Naive thymus-derived CD8-positive, alpha-beta T cell (primary cell): ENCODE measurements at places on chromosomes 4 and X. TPM values are rescaled to one million over a fixed set of nuclear protein-coding genes. Genes with fewer than 3 reads are reported as not detected.

SORCS2 gene
- not detected for total RNA-seq

TRPC5OS gene
- total RNA-seq: not detected

STK32B gene
- total RNA-seq: not detected

GRCh38 chrX:25941559-25942250, 196.4 kb upstream of the MAGEB18 start:
- H3K36me3 ChIP-seq: no peaks in the 10 kb centered on the region
- H3K4me1 ChIP-seq: no peaks in the 10 kb centered on the region
- no peaks in the 10 kb centered on the region for H3K27me3 ChIP-seq
- no peak overlapping the region for H3K4me3 ChIP-seq
- no peak overlapping the region for H3K27ac ChIP-seq
- no peak for DNase-seq

- H3K36me3 ChIP-seq: no peaks in the 10 kb centered on the region
- no peak overlapping the region for H3K4me3 ChIP-seq
- no peaks in the 10 kb centered on the region for H3K27me3 ChIP-seq
- H3K4me1 ChIP-seq: no peaks in the 10 kb centered on the region
- H3K27ac ChIP-seq: no peak overlapping the region
- DNase-seq: no peak
These were observed 39.3 kb downstream of the TASL start for GRCh38 chrX:30538271-30538670.

GRCh38 chr4:67141586-67141985, 403.7 kb downstream of the CENPC start:
- no peaks in the 10 kb centered on the region for H3K4me1 ChIP-seq
- H3K27ac ChIP-seq: no peak overlapping the region
- no peaks in the 10 kb centered on the region for H3K36me3 ChIP-seq
- H3K27me3 ChIP-seq: no peaks in the 10 kb centered on the region
- no peak overlapping the region for H3K4me3 ChIP-seq
- no peak for DNase-seq
